ENCODE measurements at places on chromosomes 12 and 14.
A peak's percentile ranks its signal among the peaks of the same experiment; 100 is the strongest.

- no peak for DNase-seq
Measured at GRCh38 chr12:110466791-110467190, 1.3 kb downstream of the GPN3 start.

DNA sequence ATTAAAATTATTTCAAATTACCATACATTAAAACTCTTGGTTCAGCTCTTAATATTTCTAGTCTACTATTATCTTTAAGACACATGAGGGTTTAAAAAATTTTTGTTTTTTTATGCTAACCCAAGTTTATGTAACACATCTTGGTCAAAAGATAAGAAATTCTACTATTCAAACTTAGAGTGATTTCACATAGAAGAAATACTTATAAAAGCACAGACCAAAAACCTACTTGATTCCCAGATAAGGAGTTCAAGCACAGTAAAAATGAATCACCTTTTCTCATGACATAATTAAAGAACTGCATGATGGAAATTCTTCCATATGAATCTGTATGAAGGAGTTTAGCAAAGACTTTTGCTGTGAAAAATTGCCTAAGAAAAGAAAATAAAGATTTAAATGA lies 13.9 kb downstream of the PPP2R3C start:
- DNase-seq, result no peak

DNA sequence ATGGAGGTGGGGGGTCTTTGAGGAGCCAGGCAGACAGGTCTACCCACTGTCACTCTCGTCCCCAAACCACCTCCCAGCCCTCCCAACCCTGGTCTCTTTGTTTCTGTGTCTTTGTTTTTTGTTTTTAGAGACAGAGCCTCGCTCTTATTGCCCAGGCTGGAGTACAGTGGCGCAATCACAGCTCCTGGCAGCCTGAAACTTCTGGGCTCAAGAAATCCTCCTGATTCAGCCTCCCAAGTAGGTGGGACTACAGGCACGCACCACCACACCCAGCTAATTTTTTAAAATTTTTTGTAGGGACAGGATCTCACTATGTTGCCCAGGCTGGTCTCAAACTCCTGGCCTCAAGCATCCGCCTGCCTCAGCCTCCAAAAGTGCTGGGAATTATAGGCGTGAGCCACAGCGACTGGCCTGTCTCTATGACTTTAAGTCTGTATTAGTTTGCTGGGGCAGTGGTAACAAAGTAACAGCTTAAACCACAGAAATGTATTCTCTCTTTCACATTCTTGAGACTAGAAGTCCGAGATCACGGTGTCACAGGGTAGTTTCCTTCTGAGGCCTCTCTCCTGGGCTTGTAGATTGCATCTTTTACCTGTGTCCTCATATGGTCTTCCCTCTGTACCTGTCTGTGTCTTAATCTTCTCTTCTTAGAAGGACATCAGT lies 26.1 kb downstream of the DTX1 start:
- no peak for DNase-seq

DNA sequence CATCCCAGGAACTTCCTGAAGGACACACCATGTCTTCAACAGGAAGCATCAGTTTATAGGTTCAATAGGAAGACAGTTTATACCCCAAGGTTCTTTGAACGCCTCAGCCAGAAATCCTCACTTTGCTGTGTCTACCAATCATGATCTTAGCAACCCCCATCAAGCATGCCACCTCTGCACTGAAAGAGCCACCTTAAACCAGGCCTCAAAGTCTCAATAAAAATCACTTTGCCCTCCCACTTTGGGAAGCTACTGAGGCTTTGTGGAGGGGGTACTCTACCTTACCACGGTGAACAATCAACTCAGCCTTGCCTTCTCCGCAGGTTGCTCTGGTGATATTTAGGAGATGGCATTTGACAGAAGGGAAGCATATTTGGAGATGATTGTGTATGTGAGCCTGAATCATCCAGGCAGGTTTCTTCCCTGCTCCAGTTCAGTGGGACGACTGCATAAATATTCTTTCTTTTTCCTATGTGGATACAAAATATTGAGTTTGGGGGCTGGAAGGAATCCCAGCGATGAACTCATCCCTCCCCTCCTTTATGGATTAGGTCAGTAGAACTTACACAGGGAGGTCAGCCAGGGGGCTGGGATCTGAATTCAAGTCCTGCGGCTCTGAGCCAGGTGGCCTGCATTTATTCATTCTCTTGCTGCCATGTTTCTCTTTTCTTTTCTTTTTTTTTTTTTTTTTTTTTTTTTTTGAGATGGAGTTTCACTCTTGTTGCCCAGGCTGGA lies 42.8 kb upstream of the VASH1 start:
- no peak for DNase-seq

GRCh38 chr14:76638841-76639240 lies 122.4 kb upstream of the VASH1 start:
- no peak for DNase-seq

DNA sequence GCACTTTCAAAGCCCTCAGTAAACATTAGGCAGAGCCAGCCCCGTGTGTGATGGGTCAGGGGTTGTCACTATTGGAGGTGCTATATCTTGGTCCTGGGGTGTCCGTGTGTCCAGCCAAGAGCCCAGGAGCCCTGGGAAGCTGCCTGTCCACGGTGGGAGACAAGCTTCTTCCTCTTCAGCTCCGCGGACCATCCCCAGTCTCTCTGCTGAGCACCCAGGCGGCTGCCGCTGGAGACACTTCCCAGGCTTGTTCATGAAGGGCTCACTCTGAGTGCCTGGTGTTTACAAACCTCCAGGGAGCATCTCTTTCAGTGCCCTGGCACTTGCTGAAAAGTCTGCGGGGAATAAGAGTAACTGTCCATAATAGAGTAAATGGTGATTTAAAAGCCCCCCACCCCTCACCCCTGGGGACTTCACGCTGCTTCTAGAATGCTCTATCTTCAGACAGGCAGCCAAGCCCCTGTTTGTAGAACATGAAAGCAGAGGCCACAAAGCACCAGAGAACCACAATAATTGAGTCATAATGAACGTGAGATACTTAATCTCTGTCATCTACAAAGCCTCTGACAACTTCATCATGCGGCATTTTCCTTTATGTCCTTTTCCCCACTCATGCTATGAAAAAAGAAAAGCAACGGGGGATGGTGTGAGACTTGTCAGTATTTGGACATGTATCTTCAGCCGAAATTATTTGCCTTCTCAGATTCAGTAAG lies 178.6 kb downstream of the TMEM132C start:
- DNase-seq, result no peak

- DNase-seq, result no peak
Measured at GRCh38 chr14:92635896-92636295, 112.5 kb downstream of the LGMN start.

DNA sequence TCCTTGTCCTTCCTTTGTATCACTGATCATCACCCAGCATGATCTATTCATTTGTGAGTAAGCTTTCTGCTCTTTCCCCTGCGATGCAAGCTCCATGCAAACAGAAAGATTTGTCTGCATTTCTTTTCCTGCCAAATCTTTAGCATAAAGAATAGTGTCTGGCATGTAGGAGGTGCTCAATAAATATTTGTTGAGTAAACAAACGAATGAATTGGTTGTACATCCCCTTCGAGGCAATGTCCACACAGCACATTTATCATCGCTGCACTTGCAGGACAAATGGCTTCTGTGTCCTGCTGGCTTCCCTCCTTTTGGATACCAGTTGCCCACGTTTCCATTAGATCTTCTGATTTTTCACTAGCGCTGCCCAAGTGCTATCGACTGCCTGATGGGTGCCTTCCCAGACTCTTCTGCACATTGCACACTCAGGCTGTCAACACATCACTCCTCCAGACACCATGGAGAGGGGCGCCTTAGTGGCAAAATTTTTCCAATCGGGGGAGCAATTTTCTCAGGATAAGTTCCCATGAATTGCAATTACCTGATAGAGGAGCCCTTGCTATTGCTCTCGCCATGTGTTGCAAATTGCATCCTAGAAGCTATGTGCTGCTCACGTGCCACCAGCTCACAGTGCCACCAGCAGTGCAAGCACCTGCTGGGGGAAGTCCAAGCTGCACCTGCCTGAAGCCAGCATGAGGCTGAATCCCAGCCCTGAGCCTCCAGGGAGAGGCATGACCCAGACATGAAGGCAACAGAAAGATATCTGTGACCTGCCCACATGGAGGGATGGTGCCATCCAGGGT lies 206.6 kb downstream of the KIF26A start:
- no peak for DNase-seq

- no peak for DNase-seq
Measured at GRCh38 chr12:105862163-105862821, 276.5 kb downstream of the NUAK1 start.

DNA sequence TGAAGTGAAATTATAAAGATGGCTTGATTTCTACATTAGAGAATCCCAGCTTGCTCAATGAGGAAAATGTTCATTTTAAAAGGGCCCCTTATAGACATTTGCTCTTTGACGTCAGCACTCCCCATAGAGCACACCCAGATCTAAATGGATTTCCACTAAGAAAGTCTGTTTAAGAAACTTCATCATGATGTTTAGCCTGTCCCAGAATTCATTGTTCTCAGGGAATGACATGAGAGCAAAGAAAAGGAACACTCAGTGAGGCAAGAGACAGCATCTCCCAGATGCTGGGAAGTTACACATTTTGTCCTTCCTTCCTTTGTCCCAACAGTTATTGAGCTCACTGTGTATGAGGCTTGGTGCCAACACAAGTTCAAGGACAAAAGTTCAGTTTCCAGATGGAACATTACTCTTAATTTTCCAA lies 4.9 kb downstream of the PHLDA1 start:
- DNase-seq, result no peak

GRCh38 chr12:75177997-75178396 lies 31.6 kb downstream of the KCNC2 start:
- no peak for DNase-seq

GRCh38 chr12:3272958-3273357 lies 195.8 kb downstream of the TSPAN9 start:
- DNase-seq, result no peak

- DNase-seq, result no peak
Measured at GRCh38 chr14:90053044-90053443, 8.8 kb upstream of the KCNK13 start.

GRCh38 chr14:99229654-99230207 lies 42.3 kb downstream of the BCL11B start:
- peak; percentile 66 for DNase-seq

DNA sequence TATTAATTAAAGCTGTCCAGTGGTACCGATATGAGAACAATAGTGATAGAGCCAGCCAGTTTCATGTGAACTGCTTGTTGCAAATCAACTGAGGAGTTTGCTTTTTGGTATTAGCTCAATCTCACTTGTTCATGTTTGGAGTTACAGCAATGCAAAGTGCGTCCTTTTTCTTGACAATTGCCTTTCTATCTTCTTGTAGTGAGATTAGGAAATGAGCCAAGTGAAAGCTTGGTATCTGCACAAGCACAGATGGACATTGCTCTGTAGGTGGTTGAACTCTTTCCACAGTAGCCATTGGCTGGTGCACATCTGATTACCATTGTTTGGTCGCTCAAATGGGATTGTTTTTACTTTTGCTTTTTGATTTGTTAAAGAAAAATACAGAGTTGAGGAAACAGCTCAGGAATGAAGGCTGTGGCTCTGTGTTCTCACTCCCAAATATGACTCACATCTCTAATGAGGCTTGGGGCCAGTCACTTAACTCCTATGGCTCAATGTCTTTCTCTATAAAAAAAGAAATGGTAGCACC lies 241.4 kb downstream of the BMP4 start:
- DNase-seq, result peak; percentile 11

GRCh38 chr12:49322367-49322707 lies 718 bp upstream of the TROAP start:
- DNase-seq, result no peak

GRCh38 chr14:100589760-100590469 lies 2.7 kb upstream of the BEGAIN start:
- DNase-seq, result no peak

GRCh38 chr12:67498991-67499390 lies 149.6 kb upstream of the DYRK2 start:
- no peak for DNase-seq

DNA sequence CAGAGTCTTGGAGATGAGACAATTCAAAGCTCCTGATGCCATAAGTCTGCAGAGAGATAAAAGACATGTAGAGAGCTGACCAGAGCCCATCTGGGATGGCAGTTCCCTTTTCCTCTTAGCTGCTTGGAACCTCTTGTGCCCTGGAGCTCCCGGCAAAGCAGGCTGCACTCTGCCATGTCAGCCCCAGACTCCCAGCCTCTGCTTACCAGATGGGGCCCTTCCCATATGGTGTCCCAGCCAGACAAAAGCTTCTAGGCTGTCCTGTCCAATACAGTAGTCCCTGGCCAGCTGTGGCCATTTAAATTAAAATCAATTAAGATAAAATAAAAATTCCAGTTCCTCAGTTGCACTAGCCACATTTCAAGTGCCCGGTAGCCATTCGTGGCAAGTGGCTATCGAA lies 303.9 kb downstream of the TTC6 start:
- DNase-seq, result no peak

GRCh38 chr14:92520102-92521057 lies 6.8 kb downstream of the RIN3 start:
- no peak for DNase-seq

DNA sequence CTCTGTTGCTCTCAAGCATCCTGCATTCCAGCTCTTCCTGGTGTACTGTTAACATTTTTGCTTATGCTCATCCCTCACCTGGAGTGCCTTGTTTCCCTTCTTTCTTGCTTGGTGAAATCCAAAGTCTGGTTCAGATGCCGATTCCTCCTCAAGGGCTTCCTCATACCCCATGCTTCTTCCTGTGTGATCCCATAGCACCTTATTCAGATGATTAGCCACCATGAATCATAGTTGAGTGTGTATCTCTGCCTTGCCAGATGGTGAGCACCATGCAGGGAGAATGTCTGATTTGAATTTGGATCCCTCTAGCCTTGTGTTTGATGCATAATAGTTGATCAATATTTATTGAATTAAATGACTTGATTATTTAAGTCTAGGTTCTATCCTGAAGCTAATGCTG lies 39.4 kb upstream of the ANO4 start:
- DNase-seq, result no peak

GRCh38 chr12:89752341-89752740 lies 43.7 kb upstream of the ATP2B1 start:
- no peak for DNase-seq

GRCh38 chr12:30100741-30101140 lies 317.0 kb upstream of the TMTC1 start:
- no peak for DNase-seq

DNA sequence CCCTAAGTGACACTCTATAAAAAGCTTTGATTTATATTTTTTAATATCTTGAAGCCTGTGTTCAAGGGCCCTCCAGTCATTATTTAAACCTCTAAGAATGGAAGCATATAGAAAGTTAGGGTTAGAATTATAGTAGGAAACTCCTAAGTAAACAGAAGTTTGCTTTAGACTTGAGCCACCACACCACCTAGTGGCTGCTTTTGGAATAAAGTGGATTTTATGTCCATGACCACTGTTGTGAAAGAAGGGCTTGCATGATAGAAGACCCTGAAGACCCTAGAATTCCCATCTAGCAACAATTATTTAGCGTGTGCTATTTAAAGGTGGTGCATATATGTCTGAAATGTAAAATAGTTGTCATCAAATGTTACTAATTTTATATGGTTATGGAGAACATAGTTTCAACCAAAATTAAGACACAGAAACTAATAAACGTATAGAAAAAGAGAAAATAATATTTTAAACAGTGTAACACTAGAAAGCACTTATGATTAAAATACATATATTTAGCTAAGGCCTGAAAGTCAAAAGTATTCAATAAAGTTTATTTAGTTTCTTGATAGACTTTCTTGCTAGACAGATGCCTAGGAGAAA lies 21.3 kb downstream of the LRRIQ1 start:
- peak; percentile 43 for DNase-seq

- peak; percentile 93 for DNase-seq
Measured at GRCh38 chr12:57893431-57894353, 47.2 kb upstream of the CTDSP2 start.

GRCh38 chr14:76305268-76305826 lies 70.6 kb upstream of the ESRRB start:
- DNase-seq, result no peak
